ENCODE measurements at places on chromosomes 1 and 21. TPM values are rescaled to one million over a fixed set of nuclear protein-coding genes. Genes with fewer than 3 reads are reported as not detected.

AMIGO1 gene
- total RNA-seq = 16.6 TPM

LAPTM5 gene
- 13.1 TPM for total RNA-seq

DNA sequence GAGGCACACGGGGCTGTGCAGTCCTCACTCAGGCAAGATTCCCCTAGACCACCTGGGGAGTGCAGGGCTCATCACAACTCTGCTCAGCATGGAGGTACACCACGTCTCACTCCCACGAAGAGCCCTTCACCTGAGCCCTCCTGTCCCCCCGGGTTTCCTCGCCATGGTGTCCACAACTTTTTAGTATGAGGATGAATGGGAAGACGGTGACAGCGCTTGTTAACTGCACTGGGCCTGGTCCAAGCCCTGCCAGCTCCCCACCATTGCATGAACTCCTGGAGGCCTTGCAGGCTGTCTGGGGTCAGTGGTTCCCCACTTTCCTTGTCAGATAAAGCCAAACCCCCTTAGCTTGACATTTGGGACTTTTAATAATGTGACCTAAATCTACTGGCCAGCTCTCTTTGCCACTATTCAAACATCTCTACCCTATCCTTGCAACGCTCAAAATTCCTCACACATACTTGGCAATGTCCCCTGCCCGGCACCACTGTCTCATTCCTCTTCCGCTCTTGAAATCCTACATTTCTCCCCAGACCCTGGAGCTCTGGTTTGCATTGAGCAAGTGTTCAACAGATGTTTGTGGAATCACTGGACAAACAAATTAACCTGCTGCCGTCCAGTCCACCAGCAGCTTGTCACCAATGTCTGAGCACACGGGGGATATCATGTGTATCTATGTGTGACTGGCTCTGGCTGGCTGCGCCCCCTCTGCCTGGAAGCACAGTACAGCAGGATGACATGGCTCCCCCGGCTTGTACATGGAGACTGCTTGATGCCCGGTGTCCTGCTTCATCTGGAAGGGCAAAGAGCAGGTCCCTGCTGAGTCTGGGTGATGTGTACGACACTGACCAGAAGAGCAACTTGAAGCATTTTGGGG is 11.2 kb downstream of the TMEM9 start:
- no peak overlapping the region for H3K4me3 ChIP-seq
- no peaks in the 10 kb centered on the region for H3K27me3 ChIP-seq
- no peaks in the 10 kb centered on the region for H3K4me1 ChIP-seq
- peaks cover 2% of the 10 kb centered on the region for H3K36me3 ChIP-seq
- no peak overlapping the region for H3K27ac ChIP-seq

AMY1C gene
- total RNA-seq = not detected

GRCh38 chr1:231626951-231627614 is 493 bp downstream of the DISC1 start:
- peak; percentile 68 for DNase-seq
- H3K4me1 ChIP-seq = no peaks in the 10 kb centered on the region
- no peaks in the 10 kb centered on the region for H3K27me3 ChIP-seq
- H3K4me3 ChIP-seq = peak overlapping the region; percentile 80

DNA sequence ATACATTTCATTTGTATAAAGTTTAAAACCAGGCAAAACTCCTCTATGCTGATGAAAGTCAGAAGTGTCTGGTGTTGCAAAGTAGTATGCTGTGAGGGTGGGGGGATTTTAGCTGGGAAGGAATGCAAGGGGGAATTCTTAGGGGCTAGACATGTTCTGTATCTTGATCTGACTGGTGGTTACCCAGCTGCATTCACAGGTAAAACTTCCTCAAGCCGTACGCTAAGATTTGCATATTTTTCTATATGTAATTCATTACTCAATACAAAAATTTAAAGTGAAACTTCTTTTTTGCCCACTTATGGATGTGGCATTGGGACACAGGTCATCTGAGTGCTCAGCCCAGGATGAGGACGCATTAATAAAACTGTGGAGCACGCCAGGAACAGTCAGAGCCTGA is 323.3 kb downstream of the PAPPA2 start:
- no peaks in the 10 kb centered on the region for H3K27me3 ChIP-seq
- H3K4me3 ChIP-seq = no peak overlapping the region
- DNase-seq = no peak
- no peaks in the 10 kb centered on the region for H3K36me3 ChIP-seq
